Stimulated activated CD8-positive, alpha-beta memory T cell treated with anti-CD3 and anti-CD28 coated beads, Interleukin-7, amount 100 ng/mL, for 4 hours (primary cell): ENCODE measurements at places on chromosomes 7 and 10.

GRCh38 chr10:97497572-97498075 is 598 bp downstream of the MMS19 start:
- peak; percentile 63 for DNase-seq

- no peak for DNase-seq
Observed at GRCh38 chr10:101777619-101778145, 1.8 kb upstream of the FGF8 start.

DNA sequence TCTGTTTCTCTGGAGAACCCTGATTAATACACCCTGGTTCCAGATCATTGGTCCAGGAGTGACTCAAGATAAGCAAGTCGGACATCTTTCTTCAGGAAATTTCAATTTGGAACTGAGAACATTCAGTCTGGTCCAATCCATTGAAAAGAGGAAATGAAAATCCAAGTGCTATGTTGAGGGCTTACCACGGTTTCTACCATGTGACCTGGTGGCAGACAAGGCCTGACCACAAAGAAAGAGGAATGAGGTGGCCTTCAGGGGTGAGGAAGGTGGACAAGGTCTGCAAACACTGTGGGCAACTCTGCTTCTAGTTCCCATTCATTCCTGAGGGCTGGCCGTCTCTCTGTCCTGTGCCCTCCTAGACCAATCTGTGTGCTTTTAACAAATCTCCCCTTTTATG is 149.2 kb upstream of the GHITM start:
- DNase-seq = no peak

GRCh38 chr7:101166648-101166908 is 1.2 kb upstream of the VGF start:
- no peak for DNase-seq

DNA sequence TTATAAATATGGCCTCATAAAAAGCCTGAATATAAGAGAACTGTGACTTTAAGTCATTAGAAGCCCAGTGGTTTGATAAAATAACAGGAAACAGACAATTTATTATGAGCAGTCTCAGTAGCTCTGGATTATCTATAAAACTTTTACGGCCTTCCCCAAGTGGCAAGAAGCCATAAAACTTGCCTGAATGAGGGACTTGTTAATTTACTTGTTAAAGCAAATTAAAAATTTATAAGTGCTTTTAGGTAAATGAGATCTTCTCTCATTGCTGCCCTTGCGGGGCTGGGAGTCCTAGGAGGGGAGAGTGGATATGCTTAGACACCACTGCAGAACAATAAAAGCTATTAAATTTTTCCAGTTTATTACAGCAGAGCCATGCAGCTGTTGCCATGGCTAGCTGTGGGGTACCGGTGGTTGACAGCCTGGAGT is 499.9 kb downstream of the AUTS2 start:
- no peak for DNase-seq

DNA sequence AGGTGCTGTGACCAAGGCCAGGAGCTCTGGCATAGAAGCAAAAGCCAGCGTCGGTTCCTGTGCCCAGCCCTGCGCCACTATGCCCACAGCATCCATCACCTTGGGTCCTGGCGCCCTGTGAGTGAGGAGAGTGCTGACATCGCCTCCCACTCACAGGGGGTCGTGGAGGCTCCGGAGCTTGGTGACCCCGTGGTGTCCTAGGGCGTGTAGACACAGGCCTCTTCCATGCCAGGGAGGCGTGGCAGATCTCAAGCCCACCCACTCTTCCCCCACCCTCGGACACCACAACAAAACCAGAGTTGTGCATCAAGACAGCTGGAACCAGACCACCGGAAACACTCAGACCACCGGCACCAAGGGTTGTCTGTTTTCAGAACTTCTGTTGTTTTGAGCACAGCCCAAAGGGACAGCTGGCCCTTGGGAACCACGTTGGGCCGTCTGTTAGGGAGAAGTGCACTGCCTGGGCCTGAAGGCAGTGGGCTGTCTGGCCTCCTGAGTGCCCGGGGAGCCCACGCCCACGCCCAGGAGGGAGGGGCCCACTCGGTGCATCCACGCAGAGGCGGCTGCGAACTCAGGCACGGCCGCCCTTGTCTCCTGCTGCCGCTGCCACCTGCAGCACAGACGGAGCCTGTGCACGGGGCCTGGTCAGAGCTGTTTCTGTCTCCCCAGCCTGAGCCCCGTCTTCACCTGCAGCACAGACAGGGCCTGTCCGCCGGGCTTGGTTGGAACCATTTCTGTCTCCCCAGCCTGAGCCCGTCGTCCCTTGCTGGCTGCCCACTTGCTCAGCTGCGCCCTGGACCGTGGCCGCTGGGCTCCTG is 106.3 kb downstream of the INPP5A start:
- no peak for DNase-seq

- no peak for DNase-seq
Observed at GRCh38 chr7:129707910-129708499, 96.5 kb downstream of the NRF1 start.

DNA sequence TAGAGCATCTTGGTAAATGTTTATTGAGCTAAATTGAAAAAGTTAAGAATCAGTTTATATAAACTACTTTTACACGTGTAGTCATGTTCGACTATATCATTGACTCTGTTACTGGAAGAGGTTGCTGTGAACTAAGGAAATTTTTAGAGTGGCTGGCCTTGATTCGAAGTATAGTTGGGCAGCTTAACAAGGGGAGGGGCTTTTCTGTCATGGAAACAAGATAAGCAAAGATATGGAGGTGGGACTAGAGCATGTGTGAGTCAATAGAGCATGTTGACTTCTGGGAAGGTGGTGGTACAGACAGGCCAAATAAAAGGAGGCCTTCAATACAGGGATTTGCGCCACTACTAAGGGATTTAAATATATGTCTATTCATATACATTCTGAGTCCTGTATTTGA is 7.6 kb downstream of the ATP5F1C start:
- no peak for DNase-seq

DNA sequence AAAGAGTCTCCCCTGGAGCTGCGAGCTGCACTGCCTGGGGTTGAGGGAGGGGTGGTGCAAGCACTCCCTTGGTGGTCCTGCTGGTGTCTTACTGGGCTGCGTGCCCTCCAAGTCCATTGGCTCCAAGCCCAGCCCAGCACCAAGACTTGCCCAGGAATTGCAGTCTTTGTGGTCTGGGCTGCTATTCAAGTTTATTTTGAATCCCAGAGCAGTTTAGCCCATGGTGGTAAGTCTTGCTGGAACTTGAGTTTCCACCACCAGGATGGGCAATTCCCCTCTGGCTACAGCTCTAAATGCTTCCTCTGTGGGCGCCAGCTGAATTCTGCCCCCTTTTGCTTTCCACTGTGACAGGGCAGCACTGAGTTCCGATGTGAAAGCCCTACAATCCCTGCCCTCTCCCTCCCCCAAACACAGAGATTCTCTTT is 25.1 kb downstream of the GALNT11 start:
- no peak for DNase-seq

- DNase-seq = no peak
Observed at GRCh38 chr10:102458656-102459055, 7.3 kb upstream of the C10orf95 start.

- no peak for DNase-seq
Observed at GRCh38 chr10:103653581-103654037, 160.1 kb downstream of the NEURL1 start.

- DNase-seq = no peak
Observed at GRCh38 chr10:74167443-74167842, 16.4 kb downstream of the ADK start.

DNA sequence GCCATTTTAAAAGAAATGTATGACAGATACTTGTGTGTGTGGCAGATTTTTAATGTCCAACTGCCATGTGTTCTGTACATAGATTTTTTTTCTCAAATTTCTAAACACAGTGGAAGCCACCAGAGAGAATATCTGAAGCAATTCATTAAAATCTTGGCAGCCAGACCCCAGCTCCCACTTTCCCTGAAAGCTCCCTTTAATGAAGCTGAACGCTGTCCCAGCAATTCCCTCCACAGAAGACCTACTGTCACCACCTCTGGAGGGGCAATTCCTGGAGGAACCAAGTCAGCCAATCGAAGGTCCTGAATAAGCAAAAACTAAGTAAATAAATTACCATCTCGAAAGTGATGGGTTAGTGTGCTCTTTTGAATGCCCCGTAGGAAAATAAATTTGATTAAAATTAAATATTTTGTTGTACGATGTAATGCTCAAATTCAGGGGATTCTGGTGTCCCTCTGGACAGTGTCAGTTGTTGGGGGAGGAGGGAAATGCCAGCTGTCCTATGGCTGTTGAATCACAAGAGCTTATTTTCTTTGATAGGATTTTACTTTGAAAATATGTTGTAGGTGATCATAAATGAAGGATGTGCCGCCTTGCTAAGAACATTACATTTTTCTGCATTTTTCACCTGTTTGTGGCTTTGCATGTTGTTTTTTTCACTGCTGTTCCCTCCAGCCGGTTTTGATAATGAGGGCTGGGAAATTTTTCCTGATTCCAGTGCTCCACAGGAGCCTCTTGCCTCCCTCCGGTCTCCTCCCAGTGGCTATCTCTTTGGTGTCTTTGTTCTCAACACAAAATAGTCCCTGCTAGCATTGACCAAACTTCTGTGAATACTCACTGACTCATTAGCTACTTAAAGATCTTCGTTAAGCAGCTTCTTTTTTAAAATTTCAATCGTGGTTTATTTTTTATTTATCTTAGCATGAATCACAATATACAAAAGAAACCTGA is 9.2 kb upstream of the GSAP start:
- no peak for DNase-seq

GRCh38 chr7:94417901-94418300 is 23.2 kb downstream of the COL1A2 start:
- no peak for DNase-seq

GRCh38 chr7:151060416-151061212 is 1.2 kb downstream of the SLC4A2 start:
- no peak for DNase-seq

- DNase-seq = no peak
Observed at GRCh38 chr10:45256246-45256645, 59.2 kb downstream of the OR13A1 start.

GRCh38 chr7:43637114-43637806 is 54.4 kb downstream of the STK17A start:
- no peak for DNase-seq

DNA sequence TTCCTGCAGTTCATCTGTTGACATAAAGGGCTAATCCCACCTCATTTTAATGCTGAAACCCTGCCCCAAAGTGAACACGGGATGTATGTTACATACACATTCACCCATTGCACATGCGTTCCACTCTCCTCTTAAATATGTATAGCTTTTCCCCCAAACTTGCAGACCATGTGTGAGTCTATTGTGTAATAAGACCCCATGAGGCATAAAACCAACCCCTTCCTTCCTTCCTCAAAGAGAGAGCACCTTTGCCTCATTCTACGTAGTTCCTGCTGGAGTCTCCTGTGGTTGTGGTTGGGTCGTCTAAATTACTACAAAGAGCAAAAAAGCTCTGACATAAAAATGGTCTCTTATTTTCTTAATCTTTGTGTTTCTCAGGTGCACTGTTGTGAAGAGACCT is 345.7 kb upstream of the KLF6 start:
- no peak for DNase-seq

DNA sequence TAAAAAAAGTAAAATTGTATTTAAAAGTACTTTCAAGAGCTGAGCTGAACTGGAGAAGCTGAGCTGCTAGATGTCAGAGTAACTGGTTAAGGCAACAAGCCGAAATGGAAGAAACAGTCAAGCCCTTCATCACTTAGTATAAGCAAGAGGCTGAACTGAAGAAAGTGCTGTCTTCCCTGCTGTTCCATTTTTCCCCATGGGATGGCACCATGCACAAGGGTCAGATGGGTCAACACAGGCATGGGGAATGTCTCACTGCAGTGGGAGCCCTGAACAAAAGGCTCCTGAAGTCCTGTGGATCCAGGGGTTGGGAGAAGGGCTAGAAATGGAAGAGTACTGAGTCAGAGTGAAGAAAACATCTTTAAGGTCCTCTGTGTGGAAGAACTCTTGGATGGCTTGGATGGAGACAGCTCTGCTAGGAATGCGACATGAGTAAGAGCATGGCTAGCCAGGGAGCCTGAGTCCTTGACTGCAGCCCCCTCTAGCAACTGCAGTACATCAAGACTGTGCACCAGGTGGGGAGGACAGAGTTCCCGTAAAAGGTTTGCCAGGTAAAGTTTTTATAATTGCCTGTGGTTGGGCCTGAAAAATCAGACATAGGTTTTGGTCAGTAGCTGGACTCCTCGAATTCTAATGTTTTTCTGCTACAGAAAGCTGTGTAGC is 348.3 kb downstream of the GPR158 start:
- no peak for DNase-seq

DNA sequence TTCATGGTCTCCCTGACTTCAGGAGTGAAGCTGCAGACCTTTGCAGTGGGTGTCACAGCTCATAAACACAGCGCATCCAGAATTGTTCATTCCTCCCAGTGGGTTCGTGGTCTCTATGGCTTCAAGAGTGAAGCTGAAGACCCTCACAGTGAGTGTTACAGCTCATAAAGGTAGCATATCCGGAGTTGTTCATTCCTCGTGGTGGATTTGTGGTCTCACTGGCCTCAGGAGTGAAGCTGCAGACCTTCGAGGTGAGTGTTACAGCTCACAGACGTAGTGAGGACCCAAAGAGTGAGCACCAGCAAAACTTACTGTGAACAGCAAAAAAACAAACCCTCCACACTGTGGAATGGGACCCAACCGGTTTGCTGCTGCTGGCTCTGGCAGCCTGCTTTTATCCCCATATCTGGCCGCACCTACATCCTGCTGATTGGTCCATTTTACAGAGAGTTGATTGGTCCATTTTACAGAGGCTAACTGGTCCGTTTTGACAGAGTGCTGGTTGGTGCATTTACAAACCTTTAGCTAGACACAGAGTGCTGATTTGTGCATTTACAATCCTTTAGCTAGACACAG is 308.8 kb downstream of the PTPRN2 start:
- no peak for DNase-seq

- no peak for DNase-seq
Observed at GRCh38 chr10:58885686-58886345, 290.6 kb upstream of the PHYHIPL start.

DNA sequence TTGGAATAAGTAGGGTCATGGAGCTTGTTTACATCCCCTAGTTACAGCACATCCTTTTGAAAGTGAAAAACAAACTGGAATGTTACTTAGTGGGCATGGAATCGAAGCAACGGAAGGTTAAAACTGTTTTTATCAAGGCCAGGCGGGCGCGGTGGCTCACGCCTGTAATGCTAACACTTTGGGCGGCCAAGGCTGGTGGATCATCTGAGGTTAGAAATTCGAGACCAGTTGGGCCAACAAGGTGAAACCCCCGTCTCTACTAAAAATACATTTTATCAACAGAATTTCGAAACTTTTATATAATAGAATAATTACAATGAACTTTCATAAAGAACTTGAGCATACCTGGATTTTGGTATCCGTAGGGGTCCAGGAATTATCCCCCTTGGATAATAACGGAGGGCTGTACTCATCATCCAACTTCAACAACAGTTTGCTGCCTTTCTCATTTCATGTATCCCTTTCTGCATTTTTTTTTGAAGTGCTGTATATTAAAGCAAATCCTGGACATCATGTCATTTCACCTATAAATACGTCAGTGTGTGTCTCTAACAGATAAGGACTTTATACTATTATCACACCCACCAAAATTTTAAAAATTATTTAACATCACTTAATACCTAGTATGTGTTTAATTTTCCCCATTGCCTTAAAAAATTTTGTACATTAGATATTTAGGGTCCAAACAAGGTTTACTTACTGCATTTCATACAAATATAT is 1.3 kb upstream of the TMED4 start:
- DNase-seq = no peak
